ENCODE measurements at places on chromosomes 7 and 10. TPM values are rescaled to one million over a fixed set of nuclear protein-coding genes. Genes with fewer than 3 reads are reported as not detected.

DNA sequence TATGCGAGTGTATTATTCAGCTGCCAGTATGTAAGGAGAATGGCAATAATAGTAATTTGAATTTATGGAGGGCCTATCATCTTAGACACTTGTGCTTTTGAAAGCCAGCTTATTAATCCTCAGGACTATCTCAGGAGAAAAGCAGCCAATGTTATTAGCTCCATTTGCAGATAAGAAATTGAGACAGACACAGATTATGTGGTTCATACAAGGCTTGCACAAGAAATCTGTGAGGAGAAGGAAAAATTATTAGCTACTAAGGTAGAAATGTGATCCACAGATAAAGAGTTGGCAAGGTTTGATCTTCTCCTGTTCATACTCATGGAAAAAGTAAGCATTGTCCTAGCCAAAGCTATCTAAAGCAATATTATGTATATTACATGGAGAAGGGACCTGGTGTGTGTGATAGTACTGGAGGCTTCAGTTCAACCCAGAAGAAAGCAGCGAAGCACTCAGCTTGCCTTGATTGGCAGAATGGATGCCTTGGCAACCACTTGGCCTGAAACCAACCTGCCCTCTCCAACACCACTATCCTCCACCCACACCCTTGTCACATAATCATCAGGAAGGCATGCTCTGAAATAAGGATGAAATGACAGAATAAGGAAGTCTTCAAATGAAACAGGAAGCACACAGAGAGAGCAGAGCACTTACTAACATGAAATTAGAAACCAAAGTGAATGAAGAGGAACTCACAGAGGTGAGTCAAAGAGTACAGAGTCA lies 18.0 kb downstream of the MACC1 start:
- no peak for DNase-seq

DNA sequence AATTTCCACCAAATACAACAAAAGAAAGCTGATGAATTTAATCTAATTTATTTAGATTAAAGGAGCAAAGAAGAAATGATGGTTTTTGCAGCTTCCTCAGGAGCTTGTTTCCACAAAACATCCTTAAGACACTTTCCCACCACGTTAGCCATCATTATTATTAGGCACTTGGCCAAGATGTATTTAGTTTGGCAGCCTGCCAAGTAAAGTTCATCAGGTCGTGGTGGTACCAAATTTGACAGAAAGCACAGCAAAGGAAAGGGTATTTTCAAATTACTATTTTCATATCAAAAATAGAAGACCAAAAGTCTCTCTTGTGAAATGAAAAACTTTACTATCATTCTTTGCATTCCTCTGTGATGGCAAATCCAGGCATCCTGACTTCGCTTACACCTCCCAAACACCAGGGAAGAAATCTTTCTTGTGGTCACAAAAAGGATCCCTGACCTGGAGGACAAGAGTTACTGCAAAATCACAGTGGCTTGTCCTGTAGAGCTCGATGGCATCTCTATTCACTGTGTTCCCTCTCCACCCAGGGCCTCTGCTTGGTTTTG lies 123.1 kb upstream of the INHBA start:
- no peak for DNase-seq

GRCh38 chr7:101935521-101936141 lies 118.2 kb downstream of the CUX1 start:
- no peak for DNase-seq

DNA sequence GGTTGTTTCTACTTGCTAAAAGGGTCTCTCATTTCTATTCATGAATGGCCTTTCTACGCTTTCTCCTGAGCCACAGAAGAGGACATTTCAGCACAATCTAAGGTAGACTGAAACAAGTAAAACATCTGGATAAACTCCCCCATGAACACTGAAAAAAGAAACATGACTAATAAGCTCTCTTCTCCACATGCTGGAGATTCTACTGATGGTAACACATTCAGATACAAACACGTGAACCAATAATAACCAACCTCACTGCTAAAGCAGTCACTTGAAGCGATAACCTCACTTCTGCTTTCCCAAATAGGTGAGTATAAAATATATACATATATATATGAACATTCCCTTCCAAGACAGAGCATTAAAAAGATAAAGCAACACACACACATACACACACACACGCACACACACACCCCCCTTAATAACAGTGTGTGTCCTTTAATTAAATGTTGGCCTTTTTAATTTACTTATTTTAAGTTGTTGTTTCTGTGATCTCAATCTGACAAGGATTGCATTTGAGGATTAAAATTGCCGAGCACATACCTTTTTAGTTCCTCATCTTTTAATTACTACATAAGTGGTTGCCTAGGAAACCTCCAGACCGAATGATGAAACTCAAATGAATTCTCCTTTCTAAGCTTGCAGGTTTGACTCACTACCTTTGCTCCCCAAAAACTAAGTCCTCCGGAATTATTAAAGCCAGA lies 292.4 kb upstream of the KLF14 start:
- no peak for DNase-seq

DNA sequence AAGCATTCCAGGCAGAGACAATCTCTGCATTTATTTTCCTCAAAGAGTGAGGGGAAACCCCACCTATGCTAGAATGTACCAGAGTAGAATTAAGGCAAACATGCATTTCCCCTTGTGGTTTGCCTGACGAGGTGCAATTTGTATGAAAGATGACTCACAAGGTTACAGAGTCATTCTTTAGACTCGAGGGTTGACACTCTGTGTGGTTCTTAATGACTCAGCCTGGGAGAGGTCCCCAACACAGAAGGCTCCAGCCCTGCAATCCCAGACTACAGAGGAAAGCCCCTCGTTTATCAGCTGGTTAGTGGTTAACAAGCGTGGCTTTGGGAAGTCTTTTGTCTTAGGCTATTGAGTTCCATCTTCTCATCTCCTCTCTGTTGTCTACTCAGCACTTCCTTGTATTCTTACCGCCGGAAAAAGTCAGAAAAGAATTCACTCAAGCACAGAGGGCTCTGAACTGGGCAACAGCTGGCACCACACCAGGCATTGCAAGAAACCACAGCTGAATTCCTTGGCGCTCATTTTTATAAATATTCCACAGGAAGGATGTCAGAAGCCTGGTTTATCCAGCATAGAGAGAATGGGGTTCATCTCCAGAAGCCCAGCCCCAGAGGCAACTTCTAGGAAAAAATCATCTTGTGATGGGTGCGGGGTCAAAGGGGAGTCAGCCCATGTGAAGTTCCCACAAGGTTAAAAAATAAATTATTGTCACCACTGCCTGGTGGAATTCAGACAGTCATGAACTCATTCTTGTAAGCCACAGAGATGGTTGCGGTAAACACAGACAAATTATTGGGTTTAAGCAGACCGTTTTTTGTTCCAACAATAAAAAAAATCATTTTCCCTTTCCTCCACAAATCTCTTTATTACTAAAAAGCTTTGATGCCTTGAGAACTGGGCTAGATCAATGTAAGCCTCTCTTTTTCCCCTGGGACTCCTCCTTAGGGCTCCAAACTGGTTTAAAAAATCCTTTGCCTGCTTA lies 24.5 kb upstream of the SVIL start:
- DNase-seq: no peak

DNA sequence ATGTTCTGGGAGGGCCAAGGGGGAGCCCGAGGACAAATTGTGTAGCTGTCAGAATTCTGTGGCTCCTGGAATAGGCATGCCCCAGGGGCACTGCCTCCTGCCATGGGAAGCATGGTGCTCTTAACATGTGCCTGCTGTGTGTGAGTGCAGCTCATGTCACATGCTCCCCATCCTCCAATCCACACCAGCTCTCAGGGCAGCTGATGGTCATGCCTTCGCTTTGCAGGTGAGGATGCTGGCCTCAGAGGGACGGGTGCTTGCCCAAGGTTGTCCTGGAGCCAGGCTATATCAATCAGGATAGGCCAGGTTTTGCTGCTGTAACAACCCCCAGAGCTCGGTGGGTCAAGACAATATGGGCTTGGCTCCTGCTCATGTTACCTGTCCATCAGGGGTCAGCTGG lies 303.4 kb downstream of the RPS24 start:
- no peak for DNase-seq

DNA sequence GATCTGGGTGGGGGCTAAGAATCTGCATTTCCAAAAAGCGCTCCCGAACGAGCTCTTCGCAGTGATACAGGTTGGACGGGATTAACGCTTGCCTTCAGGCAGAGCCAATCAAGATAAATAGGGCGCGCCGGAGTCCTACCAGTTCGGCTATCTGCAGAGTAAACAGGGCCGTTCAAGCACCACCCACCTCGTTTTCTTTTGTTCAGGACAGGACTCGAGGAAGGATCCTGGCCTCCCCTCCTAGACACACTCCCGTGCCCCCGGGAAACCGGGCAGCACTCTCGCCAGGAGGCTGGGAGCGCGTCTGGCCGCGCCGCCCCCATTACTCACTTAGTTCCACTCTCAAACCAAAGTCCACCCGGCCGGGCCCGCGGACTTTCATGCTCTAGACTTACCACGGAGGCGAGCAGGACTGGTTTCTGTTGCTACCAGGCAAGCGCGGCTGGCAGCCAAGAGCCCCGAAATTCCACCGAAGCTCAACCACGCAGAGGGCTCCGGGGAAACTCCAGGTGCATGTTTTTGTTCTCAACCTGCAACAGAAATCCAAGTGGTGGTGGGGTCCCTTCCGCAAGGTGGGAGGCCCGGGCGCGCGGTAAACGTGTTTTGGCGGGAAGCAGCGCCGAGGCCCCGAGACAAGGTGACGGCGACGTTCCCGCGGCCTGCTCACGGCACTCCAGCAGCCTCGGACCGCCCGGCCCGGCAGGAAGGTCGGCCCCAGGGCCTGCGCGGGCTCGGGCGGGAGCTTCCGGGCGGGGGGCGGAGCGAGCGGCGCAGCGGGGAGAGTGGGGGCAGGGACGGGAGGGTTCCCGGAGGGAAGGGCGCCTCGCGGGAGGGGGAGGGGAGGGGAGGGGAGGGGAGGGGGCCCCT lies 12.7 kb downstream of the HNRNPF start:
- peak; percentile 79 for DNase-seq

DNA sequence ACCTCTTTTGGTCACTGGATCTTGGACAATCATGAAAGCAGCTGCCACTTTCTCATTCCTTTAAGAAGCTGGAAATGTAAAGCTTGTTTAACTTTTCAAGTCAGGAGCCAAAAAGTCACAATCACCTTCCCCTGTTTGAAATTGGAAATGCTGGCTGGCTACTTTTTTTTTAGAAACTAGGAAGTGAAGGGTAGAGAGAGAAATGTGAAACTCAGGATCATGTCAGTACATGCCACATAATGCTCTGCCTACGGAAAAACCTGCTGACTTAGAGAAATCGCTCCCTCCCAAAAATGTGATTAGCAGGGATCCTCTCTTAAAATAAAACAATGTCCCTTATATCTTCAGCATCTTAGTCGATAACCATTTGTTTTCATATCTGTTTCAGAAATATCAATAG lies 188.4 kb upstream of the C7orf33 start:
- no peak for DNase-seq

DNA sequence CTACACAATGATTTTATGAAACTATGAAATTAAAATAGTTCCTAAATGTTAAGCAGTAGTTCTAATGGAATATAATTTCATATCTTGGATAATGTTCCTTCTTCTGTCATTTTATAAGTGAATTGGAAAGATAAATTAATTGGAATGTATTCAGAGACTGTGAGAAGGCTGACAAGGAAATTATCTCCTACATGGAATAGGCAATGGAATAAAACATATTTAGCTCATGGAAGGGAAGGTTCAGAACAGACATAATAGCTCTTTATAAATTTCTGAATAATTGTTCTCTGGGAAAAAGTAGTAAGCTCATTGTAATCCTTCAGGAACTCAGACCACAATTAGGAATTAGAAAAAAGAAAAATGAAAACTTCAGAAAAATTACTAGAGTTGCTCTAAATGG lies 1172.3 kb upstream of the SORCS1 start:
- no peak for DNase-seq

DNA sequence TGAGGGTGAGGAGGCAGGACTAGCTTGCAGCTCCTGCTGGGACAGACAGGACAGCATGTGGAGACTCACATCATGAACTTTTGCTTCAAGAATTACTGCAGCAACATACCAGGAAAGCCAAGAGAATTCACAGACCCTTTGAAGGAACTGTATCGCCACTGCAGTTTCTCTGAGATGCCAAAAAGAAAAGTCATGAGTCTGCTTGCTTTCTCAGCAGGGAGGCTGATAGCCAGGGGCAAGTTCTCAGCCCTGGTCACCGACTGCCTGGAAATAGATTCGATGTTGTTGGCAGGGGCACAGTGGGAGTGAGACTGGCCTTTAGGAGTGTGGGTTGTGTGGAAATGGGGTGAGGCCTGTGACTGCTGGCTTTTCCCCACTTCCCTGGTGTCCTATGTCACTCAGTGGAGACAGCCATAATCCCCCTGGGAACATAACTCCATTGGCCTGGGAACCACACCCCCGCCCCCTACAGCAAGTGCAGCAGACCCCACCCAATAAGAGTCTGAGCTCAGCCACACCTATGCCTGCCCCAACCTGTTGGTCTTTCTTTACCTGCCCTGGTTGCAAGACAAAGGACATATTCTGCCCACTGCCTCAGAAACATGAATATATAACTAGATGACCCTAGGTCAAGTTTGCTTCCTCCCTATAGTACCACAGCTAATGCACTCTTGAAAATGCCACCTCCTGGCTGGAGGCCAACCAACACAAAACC lies 1.6 kb upstream of the SAMD9 start:
- DNase-seq: no peak

Gene NME8
- not detected for polyA plus RNA-seq

Gene PLEKHS1
- 0.13 TPM for polyA plus RNA-seq

Gene GCK
- 2.5 TPM for polyA plus RNA-seq

Gene GBX1
- polyA plus RNA-seq: not detected

Gene TLX1
- not detected for polyA plus RNA-seq

DNA sequence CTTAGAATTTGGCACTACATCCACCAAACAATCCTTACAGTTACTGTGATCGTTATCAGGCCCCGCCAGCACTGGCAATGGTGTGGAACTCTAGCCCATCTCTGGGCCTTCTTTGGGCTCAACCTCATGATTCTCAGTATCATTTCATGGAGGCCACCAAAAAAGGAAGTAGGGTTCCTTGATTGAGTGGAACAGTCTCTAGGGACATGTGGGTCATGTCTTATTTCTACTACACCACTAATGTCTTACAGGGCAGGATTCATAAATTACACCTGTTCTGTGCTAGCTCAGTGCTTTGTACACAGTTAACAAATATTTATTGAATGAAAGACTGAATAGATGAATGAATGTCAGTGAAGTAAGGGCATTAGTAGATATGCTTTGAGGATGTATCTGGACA lies 53.9 kb downstream of the AP3M1 start:
- no peak for DNase-seq

GRCh38 chr7:157121184-157121715 lies 17.5 kb upstream of the UBE3C start:
- DNase-seq: no peak

DNA sequence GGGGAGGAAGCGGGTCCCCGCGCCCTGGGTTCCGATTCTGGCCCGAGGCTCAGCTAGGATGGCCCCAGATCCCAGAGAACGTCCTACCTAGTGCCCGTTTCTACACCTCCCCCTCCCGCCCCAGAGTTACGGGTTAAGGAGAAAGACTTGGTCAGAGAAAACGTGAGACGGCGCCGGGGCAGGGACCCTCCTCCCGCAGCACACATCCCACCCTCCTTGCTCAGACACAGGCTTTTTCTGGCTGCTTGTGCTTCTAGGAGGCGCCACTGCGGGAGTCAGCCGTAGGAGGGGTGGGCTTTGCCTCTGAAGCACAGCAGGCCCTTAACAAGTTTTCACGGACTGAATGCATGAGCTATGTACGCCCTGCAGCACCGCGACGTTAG lies 104.9 kb upstream of the LEP start:
- no peak for DNase-seq

Gene RBP3
- polyA plus RNA-seq: 0.06 TPM
